ENCODE measurements at places on chromosomes 16 and 17.

DNA sequence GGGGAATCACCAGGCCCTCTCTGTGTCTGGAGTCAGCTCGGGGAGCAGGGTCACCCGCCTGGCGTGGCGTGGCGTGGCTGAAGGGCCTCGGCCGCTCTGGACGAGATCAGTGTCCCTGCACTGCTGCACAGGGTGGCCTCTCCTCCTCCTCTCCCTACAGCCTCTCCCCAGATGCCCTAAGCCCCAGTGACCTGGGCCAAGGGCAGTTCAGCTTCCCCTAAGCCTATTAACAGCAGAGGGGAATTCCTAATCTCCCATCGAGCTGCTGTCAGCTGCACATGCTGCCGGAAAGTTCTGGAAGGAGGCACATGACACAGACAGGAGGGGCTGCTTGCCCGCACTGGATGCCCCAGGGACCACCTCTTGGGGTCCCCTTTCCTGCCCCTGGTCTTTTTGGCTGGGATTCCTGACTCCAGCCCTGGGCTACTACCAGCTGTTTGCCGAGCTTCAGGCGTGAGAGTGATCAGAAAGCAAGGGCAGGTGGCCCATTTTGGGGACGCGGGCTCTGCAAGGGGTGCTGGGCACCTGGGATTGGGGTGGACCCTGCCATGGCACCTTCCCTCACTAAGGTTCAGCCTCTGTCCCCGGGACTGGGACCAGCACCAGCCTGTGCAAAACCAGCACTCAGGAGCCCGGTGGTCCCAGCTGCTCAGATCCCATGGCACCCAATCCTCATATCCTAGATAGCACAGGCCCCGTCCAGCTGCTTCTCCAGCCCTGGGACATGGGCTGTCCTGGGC is 794 bp downstream of the PDE6G start:
- no peak for DNase-seq

DNA sequence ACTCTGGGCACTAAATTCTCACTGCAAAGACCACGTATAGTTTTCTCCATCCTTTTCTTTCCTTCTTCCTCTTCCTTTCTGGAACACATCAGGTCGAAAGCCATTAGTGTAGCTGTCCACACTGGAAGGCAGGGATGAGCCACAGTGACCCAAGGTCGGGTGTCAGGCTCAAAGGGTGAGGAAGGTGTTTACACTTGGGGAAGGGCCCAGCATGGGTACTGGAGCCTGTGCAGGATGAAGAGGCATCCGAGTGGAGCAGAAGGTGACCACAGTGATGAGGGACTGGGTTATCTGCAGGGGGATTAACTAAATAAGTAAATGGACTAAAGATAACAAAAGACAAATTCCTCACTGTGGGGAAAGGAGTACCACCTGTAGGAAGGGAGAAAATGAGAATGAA is 164.0 kb downstream of the SOX9 start:
- DNase-seq = no peak

GRCh38 chr16:80117556-80118130 is 423.1 kb upstream of the DYNLRB2 start:
- no peak for DNase-seq

GRCh38 chr16:1610899-1611632 is 806 bp downstream of the IFT140 start:
- no peak for DNase-seq

GRCh38 chr17:20852239-20852989 is 190.4 kb downstream of the USP22 start:
- no peak for DNase-seq

DNA sequence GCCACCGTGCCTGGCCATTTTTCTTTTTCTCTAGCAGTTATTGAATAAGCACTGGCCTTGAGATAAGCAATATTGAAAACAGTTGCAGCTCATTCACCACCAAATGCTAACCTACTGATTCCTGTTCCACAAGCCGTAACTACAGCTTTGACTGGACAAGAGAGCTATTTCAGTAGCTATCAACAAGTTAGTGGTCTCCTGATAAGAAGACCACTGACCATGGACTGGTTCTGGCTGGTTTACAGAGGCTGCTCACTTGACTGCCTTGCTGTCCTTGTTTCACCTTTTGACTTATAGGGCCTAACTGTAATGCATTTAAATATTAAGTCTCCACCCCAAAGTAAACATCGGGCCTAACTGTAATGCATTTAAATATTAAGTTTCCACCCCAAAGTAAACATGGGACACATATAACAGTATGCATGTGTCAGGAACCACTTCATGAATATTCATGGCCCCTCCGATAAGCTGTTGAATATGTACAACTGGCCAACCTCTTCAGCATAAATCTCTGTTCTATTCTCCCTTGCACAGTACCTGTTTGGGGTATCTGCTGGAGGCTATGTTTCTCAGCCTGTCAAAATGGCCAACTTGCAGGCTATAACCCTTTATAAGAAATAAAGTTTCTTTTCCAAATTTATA is 94.1 kb downstream of the USP32 start:
- no peak for DNase-seq

DNA sequence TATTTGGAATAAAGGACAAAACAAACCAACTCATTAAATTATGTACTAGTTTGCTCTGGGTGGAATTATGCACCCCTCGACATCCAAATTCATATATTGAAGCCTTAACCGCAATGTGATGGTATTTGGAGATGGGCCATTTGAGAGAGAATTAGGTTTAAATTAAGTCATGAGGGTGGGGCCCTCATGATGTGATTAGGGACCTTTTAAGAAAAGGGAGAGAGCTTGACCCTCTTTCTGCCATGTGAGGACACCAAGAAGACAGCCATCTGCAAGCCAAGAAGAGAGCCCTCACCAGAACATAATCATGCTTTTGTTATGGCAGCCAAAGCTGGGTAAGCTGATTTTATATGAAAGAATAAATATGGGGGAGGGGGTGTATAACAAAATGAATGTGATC is 2.0 kb downstream of the C16orf87 start:
- no peak for DNase-seq

GRCh38 chr17:44102849-44103622 is 20.4 kb downstream of the HDAC5 start:
- DNase-seq = no peak

DNA sequence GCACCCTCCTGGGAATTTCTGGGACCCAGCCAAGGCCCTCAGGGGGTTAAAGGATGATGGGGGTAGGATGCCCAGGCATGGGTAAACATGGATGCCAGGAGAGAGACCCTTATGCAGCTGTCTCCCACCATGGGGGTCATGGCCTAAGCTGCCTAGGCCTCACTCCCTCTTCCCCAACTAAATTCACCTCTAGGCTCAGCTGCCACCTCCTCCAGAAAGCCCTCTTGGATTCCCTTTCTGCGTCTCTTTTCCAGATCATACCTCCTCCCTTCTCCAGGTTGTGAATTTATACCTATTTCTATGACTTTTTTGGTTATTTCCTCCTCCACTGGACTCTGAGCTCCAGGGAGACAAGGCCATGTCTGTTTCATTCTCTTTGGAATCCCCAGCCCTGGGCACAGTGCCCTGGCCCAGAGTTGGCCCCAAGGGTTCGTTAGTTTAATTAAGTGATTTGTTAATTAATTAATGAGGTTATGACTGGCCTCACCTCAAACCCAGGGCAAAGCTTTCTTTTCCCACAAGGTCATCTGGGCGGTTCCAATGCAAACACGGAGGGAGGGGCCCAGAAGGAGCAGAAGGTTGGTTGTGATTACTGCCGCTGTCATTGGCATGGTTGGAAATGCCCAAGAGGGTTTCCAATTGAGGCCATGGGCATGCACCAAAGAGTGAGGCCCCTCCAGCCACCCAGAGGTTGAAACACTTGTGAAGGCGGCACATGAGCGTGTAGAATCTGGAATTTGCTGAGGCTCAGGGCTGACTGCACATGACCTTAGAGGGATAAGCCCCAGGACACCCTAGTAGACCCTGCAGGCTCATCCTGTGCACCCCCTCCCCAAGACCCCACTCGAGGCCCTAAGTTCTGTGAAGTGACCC is 6.9 kb upstream of the KRT17 start:
- DNase-seq = no peak

- DNase-seq = no peak
Observed at GRCh38 chr17:31470592-31470991, 79.1 kb downstream of the RAB11FIP4 start.

DNA sequence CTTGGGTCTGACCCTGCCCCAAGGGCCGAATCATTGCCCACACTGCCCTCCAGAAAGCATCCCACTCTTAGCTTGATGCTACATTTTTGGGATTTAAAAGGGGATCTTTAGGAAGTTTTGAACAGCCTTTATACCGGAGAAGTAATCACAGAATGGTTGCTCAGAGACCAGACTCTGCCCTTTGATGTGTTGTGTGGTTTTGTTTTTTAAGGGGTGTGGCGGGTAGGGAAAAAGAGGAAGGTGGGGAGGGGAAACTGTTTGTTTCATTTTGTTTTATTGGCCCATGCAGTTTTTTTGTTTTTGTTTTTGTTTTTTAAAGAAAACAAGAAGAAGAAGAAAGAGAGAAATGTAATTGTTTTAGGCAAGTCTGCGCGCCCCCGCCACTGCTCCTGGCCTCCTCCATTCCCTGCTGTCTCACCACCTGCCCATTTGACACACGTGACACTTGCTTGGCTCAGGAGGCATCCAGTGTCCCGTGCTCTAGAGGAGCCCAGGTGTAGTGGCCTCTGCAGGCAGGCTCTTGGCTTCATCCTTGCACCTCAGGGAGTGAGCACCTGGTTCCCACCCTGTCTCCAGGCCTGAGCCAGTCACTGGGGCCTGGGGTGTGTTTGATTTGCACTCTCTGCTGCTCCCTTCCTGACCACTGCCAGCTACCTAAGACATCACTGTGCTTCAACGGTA is 35.7 kb downstream of the GNAO1 start:
- no peak for DNase-seq

GRCh38 chr17:51319186-51319585 is 58.8 kb downstream of the UTP18 start:
- DNase-seq = no peak

DNA sequence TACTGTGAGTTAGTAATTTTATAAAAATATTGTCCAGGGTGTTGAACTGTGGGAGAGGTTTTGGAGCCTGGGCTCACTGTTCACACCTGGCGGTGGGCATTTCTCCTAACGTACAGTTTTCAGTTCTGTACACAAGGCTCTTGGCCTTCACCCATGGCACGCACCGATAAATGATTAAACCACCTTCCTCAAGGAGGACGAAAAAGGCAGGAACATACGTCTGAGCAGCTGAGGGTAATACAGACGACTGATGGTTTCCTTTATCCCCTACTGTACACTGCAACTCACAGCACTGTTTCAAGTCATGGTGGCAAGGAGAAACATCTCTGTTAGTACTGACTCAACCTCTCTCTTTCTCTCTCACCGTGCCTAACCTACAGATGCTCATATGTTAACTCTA is 1.4 kb upstream of the ST6GALNAC1 start:
- no peak for DNase-seq

DNA sequence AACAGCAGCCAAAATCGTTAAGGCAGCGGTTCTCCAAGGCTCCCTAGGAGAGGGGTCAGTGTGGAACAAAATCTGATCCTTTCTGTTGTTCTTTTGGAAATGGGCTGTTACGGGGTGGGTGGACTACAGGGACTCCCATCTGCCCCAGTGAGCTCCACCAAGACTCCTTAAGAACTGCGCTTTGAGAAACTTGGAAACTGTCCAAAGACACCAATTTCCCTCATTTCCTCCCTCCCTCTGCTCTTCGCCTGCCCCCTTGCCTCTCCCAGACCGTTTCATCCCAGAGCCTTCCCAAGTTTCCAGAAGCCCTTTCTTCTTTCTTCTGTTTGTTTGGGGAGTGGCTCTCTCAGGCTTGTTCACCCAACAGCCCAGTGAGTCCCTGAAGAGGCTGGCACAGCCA is 205.4 kb downstream of the COPRS start:
- no peak for DNase-seq

GRCh38 chr17:52035336-52035915 is 123.1 kb downstream of the CA10 start:
- no peak for DNase-seq

GRCh38 chr17:78777881-78778280 is 4.2 kb downstream of the CYTH1 start:
- DNase-seq = no peak

GRCh38 chr17:46972346-46972745 is 6.7 kb downstream of the RPRML start:
- no peak for DNase-seq

DNA sequence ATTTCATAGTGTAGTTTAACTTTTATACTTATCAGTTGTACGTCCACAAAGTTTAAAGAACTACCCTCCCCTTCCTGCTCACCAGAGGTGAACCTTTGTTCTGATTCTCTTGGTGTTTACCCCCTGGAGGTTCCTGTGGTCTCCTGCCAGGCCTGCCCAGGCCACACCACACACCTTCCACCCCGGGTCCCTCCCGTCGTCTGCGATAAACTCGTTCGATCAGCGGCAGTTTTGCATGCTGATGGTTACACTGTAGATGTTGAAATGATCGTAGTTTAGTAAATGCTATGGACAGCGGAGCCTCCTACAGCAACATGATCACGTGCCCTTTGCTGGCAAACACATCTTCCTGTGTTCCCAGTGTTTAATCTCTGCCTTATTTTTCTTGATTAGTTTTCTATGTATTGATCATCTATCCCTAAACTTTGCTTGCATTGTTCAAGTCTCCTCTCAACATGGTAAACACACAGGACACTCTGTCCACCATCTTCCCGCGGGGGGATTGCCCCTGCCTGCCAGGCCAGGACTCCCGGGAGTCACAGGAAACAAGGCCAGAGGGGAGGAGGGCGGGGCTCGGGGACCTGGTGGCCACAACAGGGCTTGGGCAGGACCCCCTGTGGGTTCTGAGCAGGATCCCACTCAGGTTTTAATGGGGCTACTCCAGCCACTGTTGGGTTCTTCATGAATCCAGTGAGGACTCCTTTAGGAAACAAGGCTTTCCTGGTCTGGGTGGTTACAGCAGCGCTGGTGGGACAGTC is 2.8 kb upstream of the ACSF3 start:
- no peak for DNase-seq

All from fibroblast of pulmonary artery (primary cell).